Stimulated activated CD8-positive, alpha-beta memory T cell treated with anti-CD3 and anti-CD28 coated beads, Interleukin-2, amount 100 ng/mL, for 1 hour (primary cell): ENCODE measurements at places on chromosomes 3 and 15.

GRCh38 chr3:146180376-146180775 is 19.4 kb upstream of the PLOD2 start:
- no peak for DNase-seq

GRCh38 chr3:101803173-101803782 is 24.3 kb downstream of the NXPE3 start:
- peak; percentile 38 for DNase-seq

GRCh38 chr3:5423523-5423922 is 236.0 kb downstream of the EDEM1 start:
- no peak for DNase-seq

GRCh38 chr3:33231756-33232465 is 13.3 kb upstream of the SUSD5 start:
- no peak for DNase-seq

DNA sequence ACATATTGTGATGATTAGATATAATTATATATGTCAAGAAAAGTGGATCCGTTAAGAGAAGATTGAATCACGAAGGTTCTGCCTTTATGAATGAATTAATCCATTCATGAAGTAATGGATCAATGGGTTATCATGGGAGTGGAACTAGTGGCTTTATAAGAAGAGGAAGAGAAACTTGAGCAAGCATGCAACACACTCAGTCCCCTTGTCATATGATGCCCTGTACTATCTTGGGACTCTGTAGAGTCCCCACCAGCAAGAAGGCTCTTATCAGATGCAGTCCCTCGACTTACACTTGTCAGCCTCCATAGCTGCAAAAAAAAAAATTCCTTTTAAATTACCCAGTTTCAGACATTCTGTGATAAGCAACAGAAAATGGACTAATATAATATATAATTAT is 301.9 kb downstream of the RAP2B start:
- no peak for DNase-seq
